ENCODE measurements at places on chromosomes 11 and 22.

- ATAC-seq, result peak; percentile 54
Observed at GRCh38 chr11:76604626-76605241, 65.8 kb downstream of the LRRC32 start.

GRCh38 chr22:29330753-29331152, 15.3 kb upstream of the RASL10A start:
- ATAC-seq, result no peak

DNA sequence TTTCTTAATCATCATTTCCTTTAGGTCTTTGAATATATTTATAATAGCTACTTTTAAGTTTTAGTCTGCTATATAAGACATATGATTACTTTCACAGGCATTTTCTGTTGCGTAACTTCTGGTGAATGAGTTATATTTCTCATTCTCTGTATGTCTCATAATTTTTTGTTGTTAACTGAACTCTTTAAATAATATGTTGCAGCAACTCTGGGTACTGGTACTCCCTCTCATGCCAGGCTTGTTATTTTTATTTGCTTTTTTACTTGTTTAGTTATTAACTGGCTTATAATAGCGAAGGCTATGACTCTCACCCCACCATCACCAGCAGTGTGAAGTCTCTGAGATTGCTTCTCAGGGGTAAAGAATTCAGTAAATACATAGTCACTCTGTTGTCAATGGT, 524.2 kb upstream of the CHORDC1 start:
- ATAC-seq, result no peak

DNA sequence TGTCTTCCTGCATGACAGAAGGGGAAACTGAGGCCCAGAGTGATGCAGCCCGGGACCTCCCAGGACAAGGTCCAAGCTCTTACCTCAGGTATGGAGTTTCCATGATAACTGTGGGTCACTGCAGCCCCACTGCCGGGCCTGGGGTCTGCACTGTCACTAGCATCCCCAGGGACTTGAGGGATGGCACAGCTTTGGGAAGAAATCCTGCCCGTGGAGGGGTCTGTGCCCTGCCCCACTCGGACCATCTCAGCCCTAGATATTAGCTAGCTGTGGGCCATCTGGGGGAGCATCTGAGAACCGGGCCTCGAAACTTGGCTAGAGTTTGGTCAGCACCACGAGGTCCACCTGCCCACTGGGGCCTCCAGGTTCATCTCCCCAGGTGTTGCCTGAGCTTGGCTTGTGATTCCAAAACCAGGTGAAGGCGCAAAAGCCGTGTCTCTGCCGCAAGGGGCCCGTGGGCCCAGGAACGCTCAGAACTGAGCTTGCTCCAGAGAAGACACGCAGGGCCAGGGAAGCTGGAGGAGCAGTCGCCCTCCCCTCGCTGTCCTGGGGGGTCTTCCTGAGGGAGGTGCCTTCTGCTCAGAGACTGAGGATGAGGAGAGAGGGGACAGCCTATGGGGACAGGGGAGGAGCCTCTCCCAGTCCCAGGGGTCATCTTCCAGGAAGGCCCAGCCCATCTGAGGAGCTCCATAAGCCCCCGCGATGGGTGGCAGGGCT, 4.8 kb downstream of the LINC01488 start:
- ATAC-seq, result no peak

GRCh38 chr11:44915004-44915403, 35.7 kb downstream of the TP53I11 start:
- ATAC-seq, result no peak

DNA sequence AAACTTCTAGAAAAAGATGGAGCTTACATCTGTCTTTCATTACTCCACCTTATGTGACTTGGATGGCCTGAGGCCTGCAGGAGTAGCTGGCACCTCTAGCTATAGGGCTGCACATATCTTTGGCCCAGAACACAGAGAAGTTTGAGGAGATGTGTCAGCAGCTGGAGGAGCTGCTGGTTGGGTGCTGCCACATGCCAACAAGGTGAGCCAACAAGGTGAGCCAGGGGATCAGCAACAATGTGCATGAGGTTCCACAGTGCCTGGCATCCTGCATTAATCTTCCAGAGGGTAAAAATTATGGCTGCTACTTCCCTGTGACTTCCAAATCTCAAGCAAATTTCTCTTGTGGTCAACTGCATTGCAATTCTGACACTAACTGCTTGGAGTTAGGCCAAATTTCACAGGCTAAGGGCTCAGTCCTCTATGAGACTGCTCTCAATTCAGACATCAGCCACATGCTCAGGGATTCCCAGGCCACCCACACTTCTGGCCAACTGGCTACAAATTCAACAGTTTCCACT, 16.0 kb downstream of the RBM7 start:
- no peak for ATAC-seq

DNA sequence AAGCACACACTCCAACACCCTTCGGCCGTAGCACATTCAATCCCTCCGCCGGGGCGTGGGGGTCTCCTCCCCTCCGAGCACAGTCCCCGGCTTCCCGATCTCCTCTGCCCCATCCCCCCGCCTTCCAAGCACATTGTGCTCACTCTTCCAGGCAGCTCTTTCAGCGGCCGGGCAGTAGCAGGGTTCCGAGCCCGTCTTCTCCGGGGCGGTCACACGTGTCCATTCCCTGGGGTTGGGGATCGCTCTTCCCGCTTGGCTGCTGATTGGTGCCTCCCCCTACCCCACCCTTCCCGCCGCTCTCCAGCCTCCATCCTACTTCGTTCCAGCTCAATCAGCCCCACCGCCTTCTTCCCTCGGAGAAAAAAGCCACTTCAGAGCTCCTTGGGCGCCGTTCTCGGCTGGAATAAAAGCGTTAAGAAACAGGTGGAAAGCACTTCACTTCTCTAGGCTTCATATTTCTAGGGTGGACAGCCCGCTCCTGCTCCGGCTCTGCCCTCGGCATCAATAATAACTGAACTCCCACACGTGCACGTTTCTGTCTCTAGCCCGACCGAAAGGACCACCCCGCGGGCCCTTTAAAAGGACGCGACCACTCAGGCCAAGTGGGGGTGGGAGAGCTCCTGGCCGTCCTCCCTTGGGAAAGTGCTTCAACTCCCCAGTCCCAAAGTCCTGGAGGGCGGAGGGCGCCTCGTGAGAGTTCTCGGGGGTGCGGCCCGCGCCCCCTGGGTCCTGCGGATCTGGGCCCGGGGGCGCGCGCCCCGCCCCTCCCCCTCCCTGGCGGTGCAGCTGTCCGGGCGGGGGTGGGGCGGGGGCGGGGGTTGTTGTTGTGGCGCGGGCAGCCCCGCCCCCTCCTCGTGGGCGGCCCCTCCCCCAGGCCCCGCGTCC, 464 bp upstream of the CECR2 start:
- ATAC-seq, result peak; percentile 37

GRCh38 chr11:92670308-92670890, 299.1 kb upstream of the MTNR1B start:
- ATAC-seq, result peak; percentile 49

- no peak for ATAC-seq
Observed at GRCh38 chr11:45935349-45936064, 13.1 kb downstream of the LARGE2 start.

DNA sequence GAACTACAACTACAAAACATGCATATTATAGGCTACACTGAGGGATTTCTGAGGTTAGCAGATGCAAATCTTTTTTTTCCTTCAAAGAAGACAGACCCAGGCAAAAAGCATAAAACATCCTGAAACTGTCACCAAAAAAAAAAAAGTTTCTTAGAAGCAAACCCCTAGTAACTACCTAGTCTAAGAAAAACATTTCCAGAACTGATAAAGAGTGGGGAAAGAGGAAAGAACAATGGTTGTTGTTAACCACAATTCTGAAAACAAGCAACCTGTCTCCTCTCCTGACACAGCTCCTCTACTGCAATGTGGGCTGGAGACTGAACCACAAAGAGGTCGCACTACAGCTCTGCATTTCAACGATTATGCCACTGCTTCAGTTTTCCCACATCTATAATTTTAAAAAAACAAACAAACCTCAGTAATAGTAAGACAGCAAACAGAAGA, 15.0 kb downstream of the DENND5A start:
- no peak for ATAC-seq

DNA sequence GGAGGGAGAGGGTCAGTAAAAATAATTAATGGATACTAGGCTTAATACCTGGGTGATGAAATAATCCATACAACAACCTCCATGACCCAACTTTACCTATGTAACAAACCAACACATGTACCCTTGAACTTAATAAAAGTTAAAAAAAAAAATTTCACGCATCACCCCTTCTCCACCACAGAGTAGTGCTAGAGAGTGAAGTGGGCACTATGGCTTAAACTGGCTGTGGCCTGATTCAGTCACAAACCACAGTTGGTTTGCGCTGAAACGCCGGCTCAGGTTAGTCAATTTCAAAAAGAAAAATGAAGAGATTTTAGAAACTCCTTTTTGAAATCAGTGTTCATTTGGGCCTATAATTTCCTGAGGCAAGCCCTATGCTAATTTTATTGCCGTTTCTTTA, 144.3 kb downstream of the TRPC6 start:
- no peak for ATAC-seq

- ATAC-seq, result no peak
Observed at GRCh38 chr22:19750507-19751490, 9.8 kb upstream of the TBX1 start.

- ATAC-seq, result no peak
Observed at GRCh38 chr11:19276859-19277808, 36.4 kb upstream of the E2F8 start.

DNA sequence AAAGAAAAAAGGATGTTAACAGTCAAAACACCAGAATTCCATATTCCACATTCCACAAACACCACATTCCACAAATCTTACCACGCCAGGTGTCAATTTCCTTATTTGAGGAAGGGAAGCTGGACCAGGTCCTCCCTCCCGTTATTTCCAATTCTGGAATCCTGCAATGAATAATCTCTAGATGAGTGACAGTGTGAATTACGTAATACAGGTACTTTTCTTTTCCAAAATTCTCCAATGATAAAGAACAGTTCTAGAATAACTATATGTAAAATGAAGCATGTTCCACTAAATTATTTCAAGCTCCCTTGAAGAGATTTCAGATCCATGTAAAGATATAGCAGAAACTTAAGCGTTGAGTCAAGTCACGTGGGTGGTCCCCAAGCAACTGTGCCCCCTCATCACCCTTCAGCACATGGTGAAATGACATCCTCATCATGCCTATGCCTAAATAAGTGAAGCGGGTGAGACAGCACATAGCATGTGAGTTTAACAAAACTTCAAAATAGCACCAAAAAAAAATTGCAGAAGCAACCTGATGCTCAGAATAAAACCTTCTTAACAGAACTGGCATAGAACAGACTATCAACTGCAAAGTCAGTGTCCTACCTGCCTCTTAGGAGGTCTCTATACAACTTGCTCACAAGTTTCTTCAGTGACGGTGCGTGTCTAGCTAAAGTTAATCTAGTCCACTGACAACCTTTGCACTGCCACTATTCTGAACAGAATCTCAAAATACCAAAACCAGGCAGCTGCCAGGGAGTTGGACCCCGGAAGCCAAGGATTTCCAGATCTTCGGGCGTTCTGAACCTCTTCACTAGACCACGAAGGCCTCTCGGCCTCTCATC, 876 bp downstream of the NFRKB start:
- peak; percentile 41 for ATAC-seq

DNA sequence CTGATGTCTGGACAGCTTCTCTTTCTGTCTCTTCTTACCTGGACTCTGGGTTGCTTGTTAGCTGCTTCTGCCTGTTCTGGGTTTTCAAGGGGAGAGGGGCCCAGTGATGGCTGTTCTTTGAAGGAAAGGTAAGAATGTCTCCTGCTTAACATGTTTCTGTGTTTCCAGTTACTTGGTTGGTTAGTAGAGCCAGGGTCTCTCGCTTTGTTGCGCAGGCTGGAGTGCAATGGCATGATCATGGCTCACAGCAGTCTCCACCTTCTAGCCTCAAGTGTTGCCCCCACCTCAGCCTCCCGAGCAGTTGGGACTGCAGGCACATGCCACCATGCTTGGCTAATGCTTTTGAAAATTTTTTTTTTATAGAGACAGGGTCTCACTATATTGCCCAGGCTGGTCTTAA, 126.6 kb downstream of the BCR start:
- ATAC-seq, result no peak

DNA sequence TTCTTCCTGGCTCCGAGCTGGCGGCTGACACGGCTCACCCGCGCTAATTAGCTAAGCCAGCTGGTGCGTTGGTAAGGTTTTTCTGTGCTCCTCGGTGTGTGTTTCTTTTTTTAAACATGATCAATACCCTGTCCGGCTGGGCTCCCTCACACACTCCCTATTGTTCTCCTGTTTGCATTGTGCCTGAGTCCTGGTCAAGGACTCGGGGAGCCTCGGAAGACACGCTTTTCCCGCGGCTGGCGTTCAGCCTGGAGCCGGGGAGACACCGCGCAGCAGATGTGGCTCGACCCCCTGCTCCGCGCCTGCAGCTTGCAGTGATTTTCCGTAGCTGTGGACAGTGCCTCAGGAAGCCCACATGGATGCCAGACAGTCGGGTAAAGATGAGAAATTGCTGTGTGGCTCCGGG, 454.9 kb upstream of the CADM1 start:
- no peak for ATAC-seq

- ATAC-seq, result no peak
Observed at GRCh38 chr11:103959279-103959942, 77.0 kb upstream of the DDI1 start.

DNA sequence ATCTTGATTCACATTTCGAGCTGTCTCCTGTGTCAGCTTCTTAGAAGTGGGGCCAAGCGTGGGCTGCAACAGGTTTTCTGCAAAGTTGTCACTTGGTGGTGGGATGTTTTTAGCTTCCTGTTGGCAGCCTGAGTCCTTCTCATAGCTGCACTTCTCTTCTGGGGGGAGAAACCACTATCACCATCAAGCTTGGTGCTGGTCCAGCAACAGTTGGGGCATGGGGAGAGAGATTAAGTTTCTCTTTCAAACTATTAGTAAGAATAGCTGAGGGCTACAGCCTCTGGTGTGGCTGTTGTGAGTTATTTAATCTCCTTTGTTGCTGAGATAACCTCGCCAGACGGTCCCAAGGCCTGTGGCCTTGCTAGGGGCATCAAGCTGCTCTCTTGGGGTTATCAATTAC, 123.3 kb upstream of the CRYBB3 start:
- no peak for ATAC-seq

DNA sequence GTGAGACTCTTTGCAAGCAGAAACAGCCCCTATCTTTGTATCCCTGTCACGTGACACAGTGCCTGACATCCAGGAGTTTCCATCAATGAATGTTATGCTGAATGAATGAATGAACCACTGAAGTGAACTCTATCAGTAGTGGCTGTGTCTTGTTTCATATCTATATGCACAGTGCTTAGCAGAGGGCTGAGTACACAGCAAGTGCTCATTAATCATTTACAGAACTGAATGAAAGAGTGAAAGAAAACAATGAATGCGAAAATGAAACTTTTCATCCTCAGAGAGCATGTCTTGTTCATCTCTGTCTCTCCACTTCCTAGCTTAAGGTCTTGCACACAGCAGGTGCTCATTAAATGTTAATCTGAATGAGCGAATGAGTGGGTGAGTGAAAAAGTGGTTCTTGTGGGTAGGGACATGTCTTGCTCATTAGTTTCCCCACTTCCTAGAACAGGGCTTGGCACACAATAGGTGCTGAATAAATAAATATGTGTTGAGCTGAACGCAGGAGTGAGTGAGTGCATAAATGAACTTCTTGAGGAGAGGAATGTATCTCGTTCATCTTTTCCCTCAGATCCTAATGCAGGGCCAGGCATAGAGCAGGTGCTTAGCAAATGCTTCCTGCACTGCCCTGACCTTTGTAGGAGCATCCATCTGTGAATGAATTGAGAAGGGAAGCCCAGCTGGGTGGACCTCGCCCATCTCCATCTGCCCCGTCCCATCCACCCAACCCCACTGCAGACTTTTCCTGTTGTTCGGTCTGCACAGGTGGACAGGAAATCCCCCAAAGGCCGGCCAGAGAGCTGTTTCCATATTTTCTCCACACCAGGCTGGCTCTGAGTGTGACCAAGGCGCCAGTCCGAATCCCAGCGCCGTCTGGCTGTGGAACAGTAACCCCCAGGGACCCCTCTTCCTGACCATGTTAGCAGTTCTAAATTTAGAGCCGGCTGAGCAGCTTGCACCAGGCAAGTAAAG, 113.4 kb upstream of the CRYBB3 start:
- no peak for ATAC-seq
